ENCODE measurements at places on chromosomes 13 and 19.
A peak's percentile ranks its signal among the peaks of the same experiment; 100 is the strongest.

GRCh38 chr13:55705971-55706370, 1434.7 kb upstream of the PRR20A start:
- no peak for DNase-seq

GRCh38 chr19:588093-588740, 1.5 kb upstream of the HCN2 start:
- DNase-seq: no peak

GRCh38 chr13:20721454-20722357, 18.2 kb downstream of the IL17D start:
- DNase-seq: no peak

DNA sequence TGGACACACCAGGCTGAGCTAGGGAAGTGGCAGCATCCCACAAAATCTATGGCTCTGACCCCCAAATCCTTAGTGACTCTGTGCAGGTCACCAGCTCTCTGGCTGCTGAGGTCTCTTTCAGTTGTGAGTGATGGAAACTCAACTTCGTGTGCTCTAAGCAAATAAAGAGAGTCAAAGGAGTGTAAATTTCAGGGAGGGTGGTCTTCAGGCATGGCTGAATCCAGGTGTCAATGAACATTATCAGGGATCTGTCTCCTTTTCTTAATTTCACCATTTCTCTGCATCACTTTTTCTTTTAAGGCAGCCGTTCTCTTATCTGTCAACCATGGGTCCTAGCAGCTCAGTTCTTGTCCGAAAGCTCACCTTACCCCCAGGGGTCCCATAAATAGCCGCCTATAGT, 6.2 kb downstream of the CYP4F12 start:
- no peak for DNase-seq

DNA sequence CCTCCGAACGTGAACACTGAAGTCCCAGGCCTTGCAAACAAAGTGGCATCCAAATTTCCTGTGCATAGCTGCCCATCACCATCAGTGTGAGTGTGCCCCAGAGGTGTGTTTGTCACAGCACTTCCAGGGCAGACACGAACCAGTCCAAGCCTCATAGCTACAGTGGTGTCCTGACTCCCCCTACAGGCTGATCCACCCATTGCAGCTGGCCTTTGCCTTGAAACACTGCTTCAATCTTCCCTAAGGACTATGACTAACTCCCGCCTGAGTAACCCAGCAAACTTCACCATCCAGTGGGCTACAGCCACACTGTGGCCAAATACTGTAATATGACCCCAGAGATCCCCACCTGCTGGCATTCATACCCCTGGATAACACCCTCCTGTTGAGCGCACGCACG, 3.9 kb downstream of the ZNF266 start:
- no peak for DNase-seq

- no peak for DNase-seq
Measured at GRCh38 chr13:97136418-97136817, 85.7 kb upstream of the MBNL2 start.

- DNase-seq: peak; percentile 4
Measured at GRCh38 chr13:19927117-19927748, 31.3 kb upstream of the ZMYM2 start.

DNA sequence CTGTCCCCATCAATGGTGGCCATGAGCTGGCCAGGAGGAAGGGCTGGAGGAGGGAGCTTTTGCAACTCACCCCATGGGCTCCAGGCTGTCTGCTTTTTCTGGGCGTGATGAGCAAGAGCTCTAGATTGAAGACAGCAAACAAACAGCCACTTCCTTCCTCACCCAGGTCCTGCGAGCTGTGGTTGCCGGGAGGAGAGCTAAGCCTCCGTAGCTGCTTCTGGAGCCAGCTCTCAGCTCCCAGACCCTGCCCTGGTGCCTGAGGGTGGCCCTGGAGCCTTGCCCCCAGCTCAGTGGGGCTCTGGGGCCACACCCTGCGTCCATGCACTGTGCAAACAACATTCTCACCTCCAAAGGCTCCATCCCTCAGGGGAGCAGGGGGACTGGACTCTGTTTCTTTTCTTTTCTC, 6.2 kb downstream of the MYO1F start:
- no peak for DNase-seq

GRCh38 chr13:112261924-112262323, 114.2 kb upstream of the SPACA7 start:
- DNase-seq: no peak

- no peak for DNase-seq
Measured at GRCh38 chr19:16207063-16207462, 9.4 kb downstream of the AP1M1 start.

DNA sequence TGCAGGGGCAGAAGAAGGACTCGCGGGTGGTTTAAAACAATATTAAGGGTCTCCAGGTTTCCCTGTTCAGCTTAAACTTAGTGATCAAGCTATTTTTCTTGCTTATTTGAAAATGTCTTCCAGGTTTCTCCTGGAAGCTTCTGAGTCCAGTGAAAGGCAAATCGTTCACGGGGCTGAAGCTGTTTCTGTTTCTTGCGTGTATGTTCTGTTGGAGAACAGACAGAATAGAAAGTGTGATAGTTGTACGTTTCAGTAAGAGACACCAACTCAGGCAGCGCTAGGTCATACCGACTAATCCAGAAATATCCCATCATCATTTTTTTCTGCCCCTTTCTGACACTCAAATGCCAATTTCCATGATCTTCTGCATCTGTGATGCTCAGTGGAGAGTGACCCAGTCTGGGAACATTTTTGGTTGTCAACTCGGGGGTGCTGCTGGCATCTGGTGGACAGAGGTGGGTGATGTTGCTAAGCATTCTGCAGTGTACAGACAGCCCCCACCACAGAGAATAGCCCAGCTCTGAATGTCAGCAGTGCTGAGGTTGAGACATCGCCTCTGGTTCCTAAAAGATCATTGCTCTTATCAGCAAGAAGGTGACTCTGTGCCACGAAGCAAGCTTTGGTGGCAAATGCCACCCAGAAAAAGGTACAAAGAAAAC, 4.3 kb downstream of the KLF2 start:
- DNase-seq: no peak

DNA sequence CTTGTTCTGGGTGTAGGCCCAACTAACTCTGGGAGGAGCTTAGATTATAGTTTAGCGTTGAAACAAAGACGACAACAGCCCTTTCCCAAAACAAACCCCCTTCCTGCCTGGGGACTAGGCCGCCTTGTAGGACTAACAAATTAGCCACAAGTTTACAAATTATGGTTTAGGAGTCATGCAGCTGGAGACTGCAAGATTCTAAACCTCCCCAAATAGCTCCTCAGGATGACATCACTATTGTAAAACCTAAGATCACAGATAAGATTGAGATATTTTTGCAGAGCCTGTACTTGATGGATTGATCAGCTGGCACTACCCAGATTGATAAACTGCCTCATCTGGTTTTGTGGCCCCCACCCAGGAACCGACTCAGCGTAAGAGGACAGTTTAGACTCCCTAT, 2.3 kb upstream of the SLC25A15 start:
- DNase-seq: no peak

All from AG09319 (cell line).